ENCODE measurements at places on chromosomes 2 and 18. TPM values are rescaled to one million over a fixed set of nuclear protein-coding genes. Genes with fewer than 3 reads are reported as not detected.

The ARHGAP25 gene
- 21.6 TPM for total RNA-seq

The STPG4 gene
- total RNA-seq, result 0.89 TPM

The ALLC gene
- 7.6 TPM for total RNA-seq

The TSN gene
- 53.0 TPM for total RNA-seq

The SLC66A3 gene
- 47.7 TPM for total RNA-seq

The GPR55 gene
- 0.18 TPM for total RNA-seq

The PID1 gene
- total RNA-seq, result 24.3 TPM

The PNO1 gene
- total RNA-seq, result 10.6 TPM

The TNFAIP6 gene
- total RNA-seq, result 14.4 TPM

The SOWAHC gene
- 30.9 TPM for total RNA-seq

The LRATD1 gene
- 3.0 TPM for total RNA-seq

The SIX3 gene
- not detected for total RNA-seq

- DNase-seq, result no peak
Measured at GRCh38 chr2:193847991-193848390, 1653.3 kb upstream of the TMEFF2 start.

GRCh38 chr2:144942516-144943256 lies 422.8 kb upstream of the ZEB2 start:
- no peak for DNase-seq

DNA sequence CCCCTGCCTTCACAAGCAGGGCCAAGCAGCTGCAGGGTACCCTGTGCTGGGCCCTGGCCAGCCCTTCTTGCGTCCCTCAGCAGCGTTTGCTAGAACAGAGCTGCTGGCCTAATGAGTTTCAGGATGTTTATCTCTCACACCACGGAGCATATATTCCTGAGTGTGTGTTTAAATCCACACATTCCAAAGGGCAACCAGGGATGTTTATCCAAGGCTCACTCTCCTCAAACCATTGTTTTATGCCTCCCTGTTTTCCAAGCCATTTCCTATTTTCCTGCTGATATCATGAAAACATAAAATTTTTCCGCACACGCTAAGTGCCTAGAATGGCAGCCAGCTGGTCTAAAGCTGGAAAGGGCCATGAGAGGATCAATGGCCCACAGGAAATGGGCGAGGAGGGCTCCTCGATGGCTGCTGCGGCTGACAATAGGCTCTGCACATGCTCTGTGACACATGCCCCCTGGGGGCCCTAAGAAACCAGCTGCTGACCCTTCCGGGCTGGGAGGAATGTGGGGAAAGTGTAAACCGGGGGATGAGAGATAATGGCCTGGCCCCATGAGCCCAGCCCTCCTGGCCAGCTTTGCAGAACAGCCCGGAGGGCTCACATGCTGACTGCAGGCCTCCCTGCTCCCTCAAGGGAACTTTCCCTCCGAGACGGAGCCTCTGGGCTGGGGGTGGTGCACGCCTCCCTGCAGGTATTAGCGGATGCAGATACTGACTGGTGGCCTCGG lies 194.0 kb downstream of the NDUFA10 start:
- peak; percentile 48 for DNase-seq

DNA sequence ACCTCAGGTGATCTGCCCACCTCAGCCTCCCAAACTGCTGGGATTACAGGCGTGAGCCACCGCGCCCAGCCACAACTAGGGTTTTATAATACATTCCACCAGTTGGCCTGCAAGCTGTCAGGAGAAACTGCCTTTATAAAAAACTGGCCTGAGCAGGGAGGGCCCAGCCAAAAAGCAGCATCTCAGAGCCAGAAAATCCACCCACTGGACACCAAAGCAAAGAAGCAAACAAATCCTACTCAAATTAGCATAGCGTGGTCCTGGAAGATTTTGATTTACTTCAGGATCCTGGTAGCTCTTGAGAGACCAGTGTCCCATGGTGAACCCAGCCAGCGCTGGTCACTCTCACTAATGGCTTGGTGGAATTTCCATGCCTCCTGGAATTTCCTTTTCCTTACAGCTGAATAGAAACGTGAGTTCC lies 60.0 kb upstream of the PXDN start:
- DNase-seq, result no peak

GRCh38 chr2:118849226-118850167 lies 2.0 kb upstream of the EN1 start:
- DNase-seq, result no peak

DNA sequence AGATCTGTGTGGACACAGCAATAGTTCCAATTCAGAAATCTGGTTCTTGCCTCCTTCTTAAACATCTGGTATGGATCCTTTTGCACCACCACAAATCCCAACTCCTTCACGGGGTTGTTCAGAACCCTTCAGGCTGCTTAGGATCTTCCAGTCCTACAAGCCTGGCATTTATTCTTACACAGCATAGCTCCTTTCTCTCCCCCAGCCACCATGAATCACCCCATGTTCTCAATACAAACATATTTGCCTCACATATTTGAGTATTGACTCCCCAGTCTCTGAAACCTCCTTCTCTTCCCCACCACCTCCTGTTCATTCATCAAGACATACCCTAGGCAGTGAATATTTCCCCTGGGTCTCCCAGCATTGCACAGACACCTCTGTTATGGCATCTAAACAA lies 155.2 kb downstream of the ALK start:
- DNase-seq, result no peak

DNA sequence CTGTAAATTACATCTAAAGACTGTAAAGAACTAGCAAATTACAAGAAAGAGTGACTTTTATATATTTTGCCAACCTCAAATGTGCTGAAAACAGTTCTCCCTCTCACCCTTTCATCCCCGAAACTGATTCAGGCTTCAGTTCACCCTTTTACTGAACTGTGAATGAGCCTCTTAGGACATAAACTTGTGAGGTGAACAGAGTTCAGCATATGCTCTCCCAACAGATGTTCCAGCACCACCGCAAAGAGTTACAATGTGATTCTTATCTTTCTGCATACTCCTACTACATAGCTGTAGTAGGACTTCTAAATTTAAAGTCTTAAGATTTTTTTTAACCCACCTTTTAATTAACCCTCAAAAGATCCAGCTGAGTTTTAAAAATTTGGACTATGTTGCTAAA lies 1.2 kb upstream of the ZCCHC2 start:
- DNase-seq, result no peak

GRCh38 chr18:24063121-24063731 lies 48.7 kb downstream of the TTC39C start:
- no peak for DNase-seq

DNA sequence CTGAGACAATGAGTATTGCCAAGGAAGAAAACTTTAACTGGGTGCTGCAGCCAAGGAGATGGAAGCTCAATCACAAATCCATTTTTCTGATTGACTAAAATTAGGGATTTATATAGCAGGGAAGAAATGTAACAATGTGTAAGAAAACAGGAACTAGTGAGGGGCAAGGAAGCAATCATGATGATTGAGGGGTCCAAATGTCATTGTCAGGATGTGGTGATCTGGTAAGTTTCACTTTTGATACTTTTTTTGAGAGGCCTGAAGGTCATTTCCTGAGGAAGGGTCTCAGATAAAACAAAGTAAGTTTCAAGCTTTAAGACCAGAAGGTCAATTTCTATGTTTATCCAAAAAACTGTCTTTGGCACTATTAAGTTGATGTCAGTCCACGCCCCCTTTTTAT lies 12.0 kb upstream of the GCC2 start:
- no peak for DNase-seq

DNA sequence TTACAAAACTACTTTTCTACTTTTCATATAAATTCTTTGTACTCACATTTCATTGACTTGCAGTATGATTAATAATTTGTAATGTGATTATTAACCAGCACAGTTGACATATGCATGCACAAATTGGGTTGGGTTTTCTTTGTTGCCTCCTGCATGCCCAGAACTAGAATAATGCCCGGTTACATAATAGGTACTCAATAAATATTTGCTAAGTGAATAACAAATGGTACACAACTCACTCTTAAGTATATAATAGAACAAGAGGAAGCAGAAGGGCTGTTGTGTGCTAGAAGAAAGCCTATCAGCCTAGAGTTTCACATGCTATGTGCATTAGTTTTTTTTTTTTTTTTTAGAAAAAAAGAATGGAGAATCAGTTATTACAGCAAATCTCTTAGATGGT lies 9.3 kb downstream of the RDH14 start:
- no peak for DNase-seq

DNA sequence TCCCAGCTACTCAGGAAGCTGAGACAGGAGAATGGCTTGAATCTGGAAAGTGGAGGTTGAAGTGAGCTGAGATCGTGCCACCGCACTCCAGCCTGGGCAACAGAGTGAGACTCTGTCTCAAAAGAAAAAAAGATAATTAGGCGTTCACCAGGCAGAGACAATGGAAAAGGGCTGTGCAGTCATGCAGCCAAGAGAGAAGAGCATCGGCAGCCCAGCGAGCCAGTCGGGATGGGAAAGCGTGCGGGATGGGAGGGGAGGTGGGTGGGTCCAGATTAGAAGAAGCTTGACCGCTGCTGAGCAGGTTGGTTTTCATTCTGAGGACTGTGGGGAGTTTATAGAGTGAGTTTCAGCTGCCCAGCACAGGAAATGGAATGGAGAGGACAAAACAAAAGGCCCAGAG lies 15.0 kb upstream of the CYS1 start:
- no peak for DNase-seq

DNA sequence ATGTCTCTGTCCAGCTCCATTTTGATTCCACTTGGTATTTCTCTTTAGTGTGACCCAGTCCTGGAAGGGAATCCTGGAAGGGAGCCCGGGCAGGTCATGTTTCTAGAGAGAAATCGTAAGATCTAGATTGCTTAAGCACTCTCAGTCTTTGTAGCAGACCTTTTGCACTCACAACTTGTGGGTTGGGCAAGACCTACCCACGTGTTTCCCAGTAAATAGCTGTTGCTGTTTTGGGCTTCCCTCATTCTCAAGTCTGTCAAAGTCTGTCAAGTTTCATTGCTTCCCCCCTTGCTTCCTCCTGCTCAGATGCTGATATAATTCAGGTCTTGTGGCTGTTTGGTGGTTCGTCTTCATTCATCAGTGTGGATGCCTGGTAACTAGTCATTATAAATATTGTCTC lies 17.4 kb upstream of the NEMP2 start:
- no peak for DNase-seq

GRCh38 chr18:74124642-74125041 lies 23.0 kb downstream of the FBXO15 start:
- DNase-seq, result no peak

GRCh38 chr2:127573298-127573697 lies 37.8 kb downstream of the MYO7B start:
- DNase-seq, result no peak

- DNase-seq, result no peak
Measured at GRCh38 chr18:9103376-9103873, 926 bp downstream of the NDUFV2 start.

DNA sequence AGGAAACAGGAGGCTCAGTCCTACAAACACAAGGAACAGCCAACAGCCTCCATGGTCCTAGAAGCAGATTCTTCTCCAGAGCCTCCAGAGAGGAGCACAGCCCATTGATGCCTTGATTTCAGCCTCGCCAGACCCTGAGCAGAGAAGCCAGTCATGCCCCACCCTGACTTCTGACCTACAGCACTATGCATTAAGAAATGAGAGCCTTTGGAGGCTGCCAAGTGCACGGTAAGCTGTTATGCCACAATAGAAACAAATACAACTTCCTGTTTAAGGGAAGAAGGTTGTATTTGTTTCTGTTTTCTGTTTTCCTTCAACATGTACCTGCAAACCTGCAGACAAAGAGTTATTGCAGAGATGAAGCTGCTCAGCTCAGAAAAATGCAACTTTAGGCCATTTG lies 181.3 kb upstream of the AGAP1 start:
- no peak for DNase-seq

- no peak for DNase-seq
Measured at GRCh38 chr2:231012463-231012862, 16.5 kb downstream of the SPATA3 start.

DNA sequence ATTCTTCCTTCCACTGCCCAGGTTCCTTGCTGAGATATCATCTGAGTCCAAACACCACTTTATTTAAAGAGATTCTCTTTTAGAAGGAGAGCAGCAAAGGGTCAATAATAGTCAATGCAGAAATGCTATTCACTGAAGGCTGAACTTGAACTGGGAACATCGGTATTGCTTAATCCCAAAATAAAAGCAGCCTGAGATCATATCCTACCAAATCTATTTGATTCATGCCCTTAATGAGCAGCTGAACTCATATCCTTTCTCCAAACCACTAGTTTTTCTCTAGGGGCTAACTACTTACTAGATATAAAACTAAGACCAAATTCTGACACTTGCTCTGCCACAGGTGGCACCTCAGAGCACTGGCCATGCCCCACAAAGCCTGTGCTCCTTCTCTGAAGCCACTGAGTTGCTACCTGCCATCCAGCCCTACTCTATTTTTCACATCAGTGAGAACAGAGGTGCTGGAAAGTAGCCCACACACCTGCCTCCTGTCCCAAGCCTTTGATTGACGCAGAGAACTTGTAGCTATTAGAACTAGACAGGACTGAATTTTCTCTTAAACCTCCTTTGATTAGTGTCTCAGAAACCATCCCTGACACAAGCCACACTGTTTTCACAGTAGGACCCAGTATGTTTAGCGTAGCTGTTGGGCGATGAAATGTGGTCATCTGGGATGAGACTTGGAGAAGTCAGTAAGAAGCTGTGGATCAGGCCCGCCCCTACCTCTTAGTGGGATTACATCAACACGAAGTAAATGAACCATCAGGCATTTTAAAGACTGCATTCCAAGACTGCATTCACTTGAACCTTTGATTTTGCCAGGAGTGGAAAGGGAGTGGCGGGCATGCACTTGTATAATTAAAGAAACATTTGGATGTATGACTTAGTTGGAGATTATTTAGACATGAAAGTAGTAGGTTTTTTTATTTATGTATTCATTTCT lies 124.3 kb downstream of the RBMS1 start:
- DNase-seq, result no peak

- DNase-seq, result no peak
Measured at GRCh38 chr2:212556296-212556695, 17.7 kb upstream of the ERBB4 start.

DNA sequence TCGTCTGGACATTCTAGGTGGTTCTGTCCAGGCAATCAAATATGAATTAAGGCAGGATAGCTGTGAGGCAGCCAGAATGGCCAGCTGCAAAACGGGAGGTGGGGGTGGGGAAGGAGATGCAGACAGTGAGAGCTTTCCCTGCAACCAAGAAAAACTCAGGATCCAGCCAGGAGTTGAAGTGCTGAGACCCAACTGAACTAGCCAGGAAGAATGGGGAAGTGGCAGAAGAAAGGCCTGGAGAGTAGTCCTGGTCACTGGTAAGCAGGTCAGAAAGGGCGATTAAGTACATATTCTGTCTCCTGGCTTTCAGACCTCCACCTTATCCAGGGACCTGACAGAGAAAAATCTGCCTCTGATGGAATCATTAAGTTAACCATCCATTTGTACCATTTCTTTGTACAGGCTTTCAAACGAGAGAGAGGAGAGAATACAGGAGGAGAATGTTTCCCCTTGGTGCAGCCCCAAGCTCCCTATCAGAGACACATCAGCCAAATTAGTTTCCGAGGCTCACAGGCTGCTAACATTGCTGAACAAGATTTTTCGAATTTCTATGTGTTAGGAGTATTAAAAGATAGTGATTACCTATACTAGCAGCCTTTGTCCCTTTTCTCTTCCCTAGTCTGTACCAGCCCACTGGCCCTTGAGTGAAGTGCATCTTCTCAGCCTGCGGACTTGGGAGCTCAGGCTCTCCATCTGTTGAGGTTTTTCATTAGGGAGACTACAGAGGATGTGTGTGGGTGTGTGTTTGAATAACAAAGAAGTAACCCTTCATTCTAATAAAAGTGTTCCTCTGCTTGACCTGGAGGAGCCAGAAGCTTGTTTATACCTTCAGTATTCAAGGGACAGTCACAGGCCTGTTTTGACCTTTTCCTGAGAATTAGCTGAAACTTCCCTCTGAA lies 12.5 kb upstream of the HOXD1 start:
- no peak for DNase-seq
